ENCODE measurements at places on chromosomes 11 and 22.
A peak's percentile ranks its signal among the peaks of the same experiment; 100 is the strongest.

- no peak for DNase-seq
These were observed 5.3 kb downstream of the KCNE3 start for GRCh38 chr11:74462009-74462408.

- DNase-seq, result no peak
These were observed 15.4 kb downstream of the ARHGEF17 start for GRCh38 chr11:73323464-73323863.

- DNase-seq, result no peak
These were observed 49.3 kb downstream of the ATXN10 start for GRCh38 chr22:45720839-45721378.

DNA sequence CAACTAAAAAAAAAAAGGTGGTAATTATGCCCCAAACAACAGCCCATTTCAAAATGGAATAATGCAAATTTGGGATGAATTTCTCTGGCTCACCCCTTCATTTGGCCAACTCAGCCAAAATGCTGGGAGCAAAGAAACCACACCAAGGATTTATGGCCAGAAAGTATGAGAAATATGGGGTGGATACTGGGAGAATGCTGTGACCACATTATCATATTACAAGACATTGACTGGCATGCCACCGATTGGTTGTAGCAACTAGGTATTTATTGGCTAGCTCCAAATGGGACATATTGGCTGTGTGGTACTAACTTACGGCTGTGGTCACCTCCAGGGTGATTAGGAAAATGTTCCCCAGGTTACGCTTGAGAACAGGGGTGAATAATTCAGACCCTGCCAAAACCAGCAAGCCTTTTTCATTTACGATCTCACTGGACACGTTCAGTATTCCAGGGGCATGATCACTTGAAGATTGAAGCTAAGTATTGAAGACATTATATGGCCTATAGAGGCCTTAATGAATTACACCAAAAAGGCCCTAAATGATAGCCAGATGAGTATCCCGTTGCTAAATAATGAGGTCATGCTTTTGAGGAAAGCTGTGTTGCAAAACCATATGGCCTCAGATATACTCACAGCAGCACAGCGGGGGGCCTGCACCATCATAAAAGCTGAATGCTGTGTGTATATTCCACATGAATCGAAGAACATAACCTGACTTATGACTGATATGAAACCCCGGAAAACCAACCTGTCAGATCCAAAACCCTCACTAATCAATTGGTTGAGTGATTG is 3.8 kb upstream of the FDX1 start:
- DNase-seq, result no peak

DNA sequence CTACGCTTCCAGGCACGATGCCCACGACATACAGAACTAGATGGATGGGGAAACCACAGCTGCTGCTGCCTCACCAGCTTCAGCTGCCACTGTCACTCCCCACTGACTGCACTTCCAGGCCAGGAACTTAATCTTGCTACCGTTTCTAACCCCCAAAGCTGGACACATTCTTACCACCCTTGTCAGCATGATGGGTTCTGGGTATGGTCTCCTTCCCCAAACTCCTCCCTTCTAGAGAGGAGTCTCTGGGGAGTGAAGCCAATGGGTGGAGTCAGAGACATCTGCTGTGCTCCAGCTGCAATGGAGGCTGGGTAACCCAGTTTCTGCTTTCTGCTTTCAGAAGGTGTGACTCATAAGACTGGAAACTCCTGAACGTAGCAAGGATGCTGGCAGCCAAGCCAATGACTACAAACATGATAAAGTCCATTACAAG is 87.0 kb upstream of the THY1 start:
- peak; percentile 64 for DNase-seq

DNA sequence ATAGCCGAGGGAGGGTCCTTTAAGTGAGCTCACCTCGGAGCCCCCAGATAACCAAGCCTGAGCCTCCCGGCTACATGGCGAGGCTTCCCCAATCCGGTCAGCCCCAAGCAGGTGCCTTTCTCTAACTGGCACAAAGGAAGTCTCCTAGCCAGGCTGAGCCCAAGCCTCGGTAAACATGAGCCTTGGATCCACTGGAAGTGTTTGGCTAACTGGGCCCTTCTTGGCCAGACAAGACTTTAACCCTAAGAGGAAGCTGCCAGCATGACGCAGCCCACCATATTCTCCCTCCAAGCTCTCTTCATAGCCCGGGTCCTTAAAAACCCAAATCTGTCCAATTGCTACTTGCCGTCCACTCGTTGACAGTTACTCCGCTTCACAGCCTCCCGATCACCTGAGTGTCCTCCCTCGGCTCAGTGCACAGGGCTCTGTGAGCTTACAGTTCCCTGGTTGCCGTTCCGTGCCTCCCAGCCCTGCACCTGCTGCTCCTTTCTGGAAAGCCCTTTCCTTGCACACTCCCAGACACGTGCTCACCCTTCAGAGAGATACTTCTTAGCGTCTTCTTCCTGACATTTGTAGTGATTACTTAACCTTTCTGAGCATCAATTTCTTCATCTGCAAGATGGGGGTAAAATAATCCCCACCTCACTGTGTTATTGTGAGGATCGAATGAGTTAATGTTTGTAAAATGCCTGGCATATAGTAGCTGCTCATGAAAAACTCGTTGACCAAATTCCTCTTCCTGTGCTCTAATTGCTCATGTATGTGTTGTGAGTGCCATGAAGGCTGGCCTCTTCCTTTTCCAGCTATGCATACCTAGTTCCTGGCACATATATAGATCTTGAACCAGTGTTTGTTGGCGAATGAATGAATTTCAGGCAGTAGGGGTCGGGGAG is 25.6 kb downstream of the TXN2 start:
- no peak for DNase-seq

DNA sequence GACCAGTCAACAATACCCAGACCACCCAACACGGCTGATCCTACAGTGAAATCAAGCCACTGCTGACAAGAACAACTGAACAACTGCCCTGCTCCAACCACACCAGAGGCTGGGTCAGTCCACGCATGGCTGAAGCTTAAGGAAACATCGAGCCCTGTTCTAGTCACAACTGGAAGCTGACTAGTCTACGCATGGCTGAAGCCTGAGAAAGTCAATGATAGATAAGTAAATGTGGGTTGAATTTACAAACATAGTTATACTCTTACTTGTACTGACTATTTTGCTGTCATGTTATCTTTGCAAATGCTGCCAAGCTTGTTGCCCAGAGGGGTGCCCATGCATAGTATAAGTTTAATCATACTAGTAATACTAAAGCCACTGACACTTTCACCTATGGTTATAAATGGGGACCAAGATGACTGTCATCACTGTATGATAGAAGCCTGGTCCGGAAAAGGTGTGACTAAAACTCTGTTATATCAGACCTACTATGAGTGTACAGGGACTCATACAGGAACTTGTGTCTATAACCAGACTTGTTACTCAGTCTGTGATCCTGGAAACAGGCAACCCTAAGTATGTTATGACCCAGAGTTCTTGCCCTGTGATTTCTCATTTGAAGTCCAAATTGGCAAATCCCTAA is 43.4 kb upstream of the GLYAT start:
- DNase-seq, result no peak

- no peak for DNase-seq
These were observed 83.3 kb downstream of the GGT1 start for GRCh38 chr22:24686280-24686679.

- DNase-seq, result no peak
These were observed 5.6 kb downstream of the PVALB start for GRCh38 chr22:36811094-36811800.

DNA sequence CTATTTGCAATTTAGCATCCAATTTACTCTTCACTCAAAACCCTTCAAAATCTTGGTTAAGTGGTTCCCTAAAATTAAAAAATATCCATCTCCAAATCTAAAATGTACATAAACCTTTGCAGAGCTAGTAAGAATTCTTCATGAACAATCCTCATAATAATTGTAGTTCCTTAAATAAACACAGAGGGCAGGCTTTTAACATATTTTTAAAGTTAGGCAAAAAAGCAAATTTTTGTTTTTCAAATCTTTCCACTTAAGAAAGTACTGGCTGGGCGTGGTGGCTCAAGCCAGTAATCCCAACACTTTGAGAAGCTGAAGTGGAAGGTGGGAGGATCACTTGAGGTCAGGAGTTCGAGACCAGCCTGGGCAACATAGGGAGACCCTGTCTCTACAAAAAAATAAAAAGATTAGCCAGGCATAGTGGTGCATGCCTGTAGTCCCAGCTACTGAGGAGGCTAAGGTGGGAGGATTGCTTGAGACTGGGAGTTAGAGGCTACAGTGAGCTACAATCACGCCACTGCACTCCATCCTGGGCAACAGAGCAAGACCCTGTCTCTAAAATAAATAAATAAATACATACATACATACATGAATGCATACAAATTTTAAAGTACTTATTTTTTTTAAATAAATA is 25.1 kb upstream of the PLAAT3 start:
- DNase-seq, result no peak

GRCh38 chr11:69972351-69972802 is 105.7 kb upstream of the ANO1 start:
- DNase-seq, result no peak

GRCh38 chr11:84905411-84905810 is 721.7 kb downstream of the DLG2 start:
- no peak for DNase-seq

- no peak for DNase-seq
These were observed 2.5 kb upstream of the EED start for GRCh38 chr11:86241956-86242535.

DNA sequence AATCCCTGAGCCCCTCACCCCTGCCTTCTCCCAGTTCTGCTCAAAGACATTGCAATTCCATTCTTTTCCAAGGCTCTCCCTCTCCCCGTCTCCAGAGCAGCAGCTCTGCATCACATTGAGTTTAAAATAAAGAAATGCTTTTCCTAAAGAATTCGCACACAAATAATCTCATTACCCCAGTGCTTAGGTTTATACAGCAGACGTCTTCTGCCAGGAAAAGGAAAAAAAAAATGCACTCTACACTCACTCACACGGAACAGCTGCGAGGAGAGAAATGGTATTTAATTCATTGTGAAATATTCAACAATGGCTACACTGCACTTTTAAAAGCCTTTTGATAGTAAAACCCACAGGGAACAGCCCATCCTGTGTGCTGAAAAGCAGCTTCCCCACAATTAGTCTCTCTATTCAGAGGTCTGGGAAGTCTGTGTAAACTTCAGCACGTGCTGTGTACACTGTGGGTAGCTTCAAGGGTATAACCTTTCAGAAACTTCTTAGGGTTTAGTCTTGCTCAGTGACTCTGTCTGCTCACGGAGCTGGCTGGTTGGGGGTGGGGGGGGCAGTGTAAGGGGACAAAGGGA is 42.8 kb downstream of the ETS1 start:
- DNase-seq, result no peak

- DNase-seq, result no peak
These were observed 42.6 kb upstream of the P4HA3 start for GRCh38 chr11:74354036-74354435.

GRCh38 chr11:63512816-63513215 is 6.9 kb downstream of the LGALS12 start:
- DNase-seq, result no peak

- no peak for DNase-seq
These were observed 206.2 kb downstream of the MAML2 start for GRCh38 chr11:96136613-96137298.

- peak; percentile 68 for DNase-seq
These were observed 14.1 kb downstream of the CREB3L1 start for GRCh38 chr11:46291441-46292150.

DNA sequence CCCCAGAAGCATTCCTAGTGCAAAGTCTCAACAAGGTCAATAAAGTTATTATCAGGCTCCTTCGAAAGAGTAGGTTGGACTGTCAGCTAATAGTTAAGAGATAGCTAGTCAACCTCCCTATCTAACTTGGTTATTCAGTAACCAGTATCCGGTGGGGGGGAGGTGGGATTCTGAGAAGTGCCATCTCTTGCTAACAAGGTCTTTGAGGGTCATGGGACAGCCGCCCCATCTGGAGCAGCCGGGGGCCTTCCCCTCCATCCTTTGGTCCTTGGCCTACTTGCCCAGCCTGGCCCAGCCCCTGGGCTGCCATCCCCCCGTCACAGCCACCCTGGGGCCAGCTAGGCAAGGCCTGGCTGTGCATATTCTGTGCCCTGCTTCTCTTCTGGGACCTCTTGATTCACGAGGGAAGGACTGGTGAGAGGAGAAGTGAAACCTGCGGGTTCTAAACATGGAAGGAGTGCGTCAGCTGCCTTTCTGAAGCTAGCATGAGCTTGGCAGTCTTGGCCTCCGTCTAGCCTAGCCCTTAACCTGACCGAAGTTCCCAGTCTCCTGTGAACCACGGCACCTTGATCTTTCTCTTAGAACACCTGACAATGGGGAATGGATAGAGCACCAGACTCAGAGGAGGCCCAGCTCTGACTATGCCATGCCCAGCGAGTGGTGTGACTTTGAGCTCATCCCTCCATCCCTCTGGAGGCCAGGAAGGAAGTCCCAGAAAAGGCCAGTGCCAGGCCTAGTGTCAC is 9.3 kb downstream of the SLC37A2 start:
- no peak for DNase-seq

GRCh38 chr11:19844806-19845205 is 132.2 kb downstream of the NAV2 start:
- no peak for DNase-seq

DNA sequence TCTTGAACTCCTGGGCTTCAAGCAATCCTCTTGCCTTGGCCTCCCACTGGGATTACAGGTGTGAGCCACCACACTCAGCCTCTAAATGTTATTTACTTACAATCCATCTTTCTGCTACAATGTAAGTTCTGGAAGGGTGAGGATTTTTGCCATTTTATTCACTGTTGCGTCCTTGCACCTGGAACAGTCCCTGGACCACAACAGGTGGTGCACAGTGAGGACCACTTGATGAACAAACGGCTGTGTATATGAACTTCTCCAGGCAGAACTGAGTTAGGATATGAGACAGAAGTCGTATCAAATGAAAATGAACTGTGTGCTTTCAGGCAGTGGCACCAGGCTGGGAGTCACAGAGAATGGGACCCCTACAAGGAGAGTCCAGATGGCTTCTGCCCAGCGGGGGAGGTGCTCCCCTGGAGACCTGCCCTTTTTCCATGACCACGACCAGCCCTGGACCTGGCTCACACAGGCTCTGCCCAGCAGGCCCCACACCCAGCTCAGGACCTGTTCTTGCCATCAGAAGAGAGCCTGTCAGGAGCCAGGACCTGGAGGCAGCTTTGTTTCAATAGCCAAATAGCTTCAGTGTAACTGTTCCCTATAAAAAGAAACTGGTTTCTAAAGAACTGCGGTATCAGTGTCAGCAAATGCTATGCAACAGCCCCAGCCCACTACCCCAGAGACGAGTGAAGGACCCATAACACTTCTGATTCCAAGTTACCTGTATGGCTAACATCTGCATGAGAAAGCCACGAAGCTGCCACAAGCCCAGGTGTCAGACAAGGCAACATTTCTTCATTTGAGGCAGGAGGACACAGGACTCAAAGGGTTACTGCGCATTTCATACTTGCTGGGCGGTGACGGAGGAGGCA is 104.9 kb downstream of the MICAL3 start:
- DNase-seq, result no peak

Data from RCC 7860 (cell line).